ENCODE measurements at places on chromosomes 2 and 18.

GRCh38 chr2:190634381-190634780 is 14.5 kb upstream of the NAB1 start:
- no peak for DNase-seq

GRCh38 chr2:168002021-168002553 is 245.3 kb downstream of the STK39 start:
- peak; percentile 24 for DNase-seq

GRCh38 chr2:168424112-168424951 is 31.7 kb upstream of the CERS6 start:
- DNase-seq, result no peak

GRCh38 chr2:122261911-122262310 is 506.5 kb downstream of the TSN start:
- DNase-seq, result no peak

DNA sequence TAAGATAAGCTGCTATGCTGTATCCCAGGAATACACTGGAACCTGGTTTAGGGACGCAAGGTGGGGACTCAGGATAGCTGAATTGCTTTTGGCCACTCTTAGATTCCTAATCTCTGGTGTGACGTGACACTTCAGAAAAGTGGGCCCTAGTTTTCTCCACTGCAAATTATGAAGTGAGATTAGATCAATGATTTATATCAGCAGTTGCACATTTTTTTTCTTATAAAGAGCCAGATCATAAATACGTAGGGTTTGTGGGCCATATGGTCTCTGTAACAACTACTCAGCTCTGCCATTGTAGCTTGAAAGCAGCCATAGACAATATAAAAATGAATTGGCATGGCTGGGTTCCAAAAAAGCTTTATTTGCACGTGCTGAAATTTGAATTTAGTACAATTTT is 85.4 kb upstream of the CPO start:
- DNase-seq, result no peak

DNA sequence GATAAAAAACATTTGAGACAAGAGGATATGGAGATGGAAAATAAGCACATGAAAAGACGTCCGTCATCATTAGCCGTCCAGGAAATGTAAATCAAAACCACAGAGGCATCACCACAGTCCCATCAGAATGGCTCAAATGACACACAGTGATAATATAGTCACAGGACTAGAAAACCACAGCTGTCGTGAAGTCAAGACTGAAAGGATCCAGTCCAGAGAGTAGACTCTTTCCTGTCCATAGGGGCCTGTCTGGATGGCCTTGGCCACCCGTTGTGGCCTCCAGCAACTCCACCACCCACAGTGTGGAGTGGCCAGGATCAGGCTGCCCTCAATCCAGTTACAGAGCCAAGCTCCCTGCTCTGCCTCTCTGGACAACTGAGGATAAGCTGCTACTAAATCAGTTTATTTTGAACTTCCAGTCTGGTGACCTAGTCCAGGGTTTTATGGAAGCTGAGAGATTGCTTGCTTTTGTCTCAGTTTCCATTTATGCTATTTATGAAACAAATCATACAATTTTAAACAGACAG is 60.4 kb downstream of the RHOB start:
- no peak for DNase-seq

GRCh38 chr2:222296911-222297599 is 1.7 kb downstream of the PAX3 start:
- no peak for DNase-seq

DNA sequence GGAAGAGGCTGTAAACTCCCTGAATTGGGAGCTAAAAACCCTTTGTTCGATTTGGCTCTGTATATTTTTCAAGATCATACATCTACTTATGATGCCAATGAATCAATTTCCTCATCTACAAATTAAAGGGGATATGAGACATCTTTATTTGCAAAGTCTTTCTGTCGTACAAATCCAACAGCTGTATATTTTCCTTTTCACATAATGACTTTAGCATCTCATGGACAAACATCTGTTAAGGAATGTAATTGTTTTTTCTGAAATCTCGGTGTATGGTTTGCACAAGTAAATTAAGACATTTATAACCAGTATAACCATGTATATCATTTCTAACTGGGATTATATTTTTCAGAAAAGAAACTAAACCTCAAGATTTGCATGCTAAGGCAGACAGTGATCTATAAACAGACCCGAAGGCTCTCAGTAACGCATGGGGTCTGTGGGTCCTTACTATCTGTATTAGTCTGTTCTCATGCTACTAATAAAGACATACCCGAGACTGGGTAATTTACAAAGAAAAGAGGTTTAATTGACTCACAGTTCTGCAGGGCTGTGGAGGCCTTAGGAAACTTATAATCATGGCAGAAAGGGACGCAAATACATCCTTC is 130.8 kb downstream of the SLC8A1 start:
- no peak for DNase-seq

GRCh38 chr2:208643145-208643544 is 236.6 kb downstream of the PTH2R start:
- no peak for DNase-seq

DNA sequence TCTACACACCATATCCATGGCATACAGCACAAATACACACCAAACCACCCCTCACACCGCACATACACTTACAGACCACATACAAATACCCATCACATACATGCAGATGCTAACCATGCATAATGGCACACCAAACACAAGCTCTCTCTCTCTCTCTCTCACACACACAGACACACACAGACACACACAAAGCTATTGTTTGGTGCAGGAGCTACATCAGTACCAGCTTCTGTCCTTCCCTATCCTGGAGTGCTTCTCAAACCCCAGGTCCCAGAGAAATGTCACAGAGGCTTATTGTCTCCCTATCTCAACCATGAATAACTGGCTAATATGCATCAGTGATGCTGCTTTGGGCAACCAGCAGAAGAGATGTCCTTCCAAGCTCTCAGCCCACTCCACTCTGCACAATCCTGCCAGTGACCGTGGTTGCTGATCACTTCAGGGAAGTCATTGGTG is 36.5 kb upstream of the ST3GAL5 start:
- DNase-seq, result no peak

DNA sequence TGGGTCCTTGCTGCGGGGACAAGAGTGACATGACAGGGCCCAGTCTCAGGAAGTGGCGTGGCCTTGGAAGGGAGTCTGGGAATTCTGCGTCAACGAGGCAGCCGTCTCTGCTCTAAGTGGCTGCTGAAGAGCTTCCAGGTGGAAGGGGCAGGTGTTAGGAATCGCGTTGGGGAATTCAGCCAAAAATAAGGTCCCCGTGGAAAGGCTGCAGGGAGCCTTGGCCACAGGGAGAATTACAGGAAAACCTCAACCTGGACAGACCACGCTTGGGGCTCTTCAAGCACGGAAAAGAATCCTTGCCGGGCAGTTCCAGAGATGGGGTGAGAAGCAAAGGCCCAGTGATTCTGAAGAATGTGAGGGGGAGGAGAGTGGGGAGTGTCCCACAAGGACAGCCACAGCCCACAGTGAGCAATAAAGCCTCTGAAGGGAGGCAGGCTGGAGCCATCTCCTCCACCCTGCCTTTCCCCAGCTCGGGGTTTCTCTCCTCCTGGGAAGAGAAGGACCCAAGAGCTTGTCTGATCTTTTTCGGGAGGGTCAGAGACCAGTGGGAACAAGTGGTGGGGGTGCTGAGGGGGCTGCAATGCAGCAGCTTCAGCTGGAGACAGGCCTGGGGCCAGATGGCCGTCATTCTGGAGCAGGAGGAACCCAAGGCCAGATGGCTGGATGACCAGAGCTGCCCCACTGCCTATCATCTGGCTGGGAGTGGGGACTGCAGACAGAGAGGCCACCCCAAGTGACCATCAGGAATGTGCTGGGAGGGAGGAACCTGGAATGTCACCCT is 106.4 kb upstream of the SMAD2 start:
- DNase-seq, result no peak
